ENCODE measurements at places on chromosomes 12 and 14.

GRCh38 chr12:68630598-68630997, 19.9 kb downstream of the RAP1B start:
- DNase-seq: no peak

- DNase-seq: no peak
These were observed 14.1 kb upstream of the LRP1-AS start for GRCh38 chr12:57161491-57161890.

DNA sequence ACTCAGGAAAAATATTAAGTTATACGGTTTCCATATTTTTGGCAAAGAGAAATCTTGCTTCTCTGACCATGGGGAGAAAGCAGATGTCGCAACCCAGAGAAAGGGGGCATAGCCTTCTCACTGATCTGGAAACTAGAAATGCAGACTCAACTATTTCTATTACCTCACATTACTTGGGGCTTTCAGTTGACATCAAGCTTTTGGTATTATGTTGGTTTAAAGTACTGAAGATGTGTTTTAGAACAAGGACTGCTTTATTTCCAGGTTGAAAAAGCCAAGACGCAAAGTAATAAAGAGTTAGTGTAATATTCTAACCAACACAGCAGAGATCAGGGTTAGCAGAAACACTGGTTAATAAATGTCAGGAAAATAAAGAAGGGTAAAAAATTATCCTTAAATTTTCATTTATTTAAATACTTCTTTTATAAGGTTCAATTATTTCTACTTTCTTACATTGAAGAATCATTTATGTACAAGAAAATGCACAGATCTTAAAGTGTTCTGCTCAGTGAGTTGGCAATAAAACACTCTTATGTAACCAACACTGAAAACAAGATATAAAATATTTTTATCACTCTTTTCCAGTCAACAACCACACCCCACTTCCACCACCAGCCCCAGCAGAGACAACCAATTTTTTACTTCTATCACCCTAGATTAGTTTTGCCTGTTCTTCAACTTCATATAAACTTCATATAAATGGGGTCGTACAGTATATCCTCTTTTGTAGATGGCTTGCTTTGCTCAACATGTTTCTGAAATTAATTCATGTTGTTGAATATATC, 26.0 kb downstream of the DCP1B start:
- DNase-seq: no peak

DNA sequence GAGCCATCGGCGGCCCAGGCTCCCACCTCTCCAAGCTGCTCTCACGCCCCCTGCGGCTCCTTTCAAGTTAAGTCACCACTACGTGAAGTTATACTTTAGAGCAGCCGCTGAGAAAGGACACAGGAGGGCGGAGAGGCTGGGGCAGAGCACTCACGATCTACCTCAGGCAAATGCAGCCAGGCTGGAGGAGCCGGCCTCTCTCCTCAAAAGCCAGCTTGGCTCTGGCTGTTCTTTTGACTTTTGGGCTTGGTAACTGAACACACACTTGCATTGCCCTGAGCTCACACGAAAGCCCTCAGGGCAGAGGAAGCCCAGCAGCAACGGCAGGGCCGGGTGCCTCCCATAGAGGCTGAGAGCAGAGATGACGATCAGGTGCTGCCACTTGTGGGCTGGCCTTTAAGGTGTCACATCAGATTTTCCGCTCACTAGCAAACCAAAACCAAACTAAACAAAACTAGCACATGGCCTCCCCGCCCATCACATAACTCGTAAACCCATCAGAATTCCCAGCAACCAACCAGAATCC, 75.2 kb downstream of the PITPNM2 start:
- DNase-seq: no peak

DNA sequence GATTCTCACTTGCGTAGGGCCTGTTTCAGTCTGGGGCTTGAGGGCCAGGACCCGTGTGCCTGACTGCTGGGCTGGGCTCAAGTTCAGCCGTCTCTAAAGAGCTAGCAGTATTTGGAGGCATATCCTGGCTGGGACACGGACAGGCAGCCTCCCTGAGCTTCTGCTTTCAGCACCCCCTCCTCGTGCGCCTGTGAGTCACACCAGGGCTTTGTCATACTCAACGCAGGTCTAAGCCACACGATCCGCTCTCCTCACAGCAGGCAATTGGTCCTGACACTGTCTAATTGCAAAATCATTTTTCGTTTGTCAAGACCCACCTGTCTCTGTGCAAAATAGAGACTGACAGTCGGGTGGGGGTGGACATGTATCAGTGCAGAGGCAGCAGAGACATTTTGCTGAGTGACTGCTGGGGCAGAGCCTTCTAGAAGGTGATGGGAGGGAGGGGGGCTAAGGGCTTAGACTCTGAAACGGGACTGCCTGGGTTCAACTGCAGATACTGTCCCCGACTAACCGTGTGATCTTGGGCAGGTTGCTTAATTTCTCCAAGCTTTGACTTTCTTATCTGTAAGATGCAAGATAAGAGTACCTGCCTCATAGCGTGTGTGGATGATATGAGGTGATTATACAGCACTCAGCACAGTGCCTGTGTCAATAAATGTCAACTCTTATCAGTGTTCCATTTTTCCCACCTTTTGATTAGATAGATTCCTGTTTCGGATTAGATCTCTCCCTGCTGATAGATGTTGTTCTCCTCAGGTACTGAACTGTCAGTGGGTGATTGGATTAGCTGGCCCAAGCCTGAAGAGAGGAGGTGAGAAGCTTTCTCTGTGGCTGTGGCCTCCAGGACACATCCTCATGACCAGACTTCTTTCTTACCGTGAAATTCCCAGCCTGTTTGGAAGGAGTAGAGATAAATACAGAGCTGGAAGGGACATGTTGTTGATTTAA, 53.1 kb downstream of the KCNA1 start:
- no peak for DNase-seq

DNA sequence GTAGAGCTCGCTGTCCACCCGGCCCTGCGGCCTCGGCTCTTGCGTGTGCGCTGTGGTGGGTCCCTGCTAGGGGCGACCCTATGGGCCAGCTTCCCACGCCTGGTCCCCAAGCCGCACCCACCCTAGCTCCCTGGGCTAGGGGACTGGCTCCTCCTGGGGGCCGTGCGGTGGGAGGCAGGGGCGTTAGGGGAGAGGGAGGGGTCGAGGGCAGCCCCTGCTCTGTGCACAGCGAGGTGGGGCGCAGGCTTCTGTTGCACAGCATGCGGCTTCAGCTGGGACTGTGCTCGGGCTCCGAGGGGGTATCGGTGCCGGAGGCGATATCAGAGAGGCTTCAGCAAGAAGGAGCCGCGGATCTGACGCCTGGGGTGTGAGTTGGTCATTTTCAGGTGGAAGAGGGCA, 86.1 kb downstream of the ALG10 start:
- DNase-seq: no peak

DNA sequence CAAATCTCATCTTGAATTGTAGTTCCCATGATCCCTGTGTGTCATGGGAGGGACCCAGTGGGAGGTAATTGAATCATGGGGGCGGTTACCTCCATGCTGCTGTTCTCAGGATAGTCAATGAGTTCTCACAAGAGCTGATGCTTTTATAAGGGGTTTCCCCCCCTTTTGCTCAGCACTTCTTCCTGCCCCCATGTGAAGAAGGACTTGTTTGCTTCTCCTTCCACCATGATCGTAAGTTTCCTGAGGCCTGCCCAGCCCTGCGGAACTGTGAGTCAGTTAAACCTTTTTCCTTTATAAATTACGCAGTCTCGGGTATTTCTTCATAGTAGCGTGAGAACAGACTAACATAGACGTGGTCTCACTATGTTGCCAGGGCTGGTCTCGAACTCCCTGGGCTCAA, 56.1 kb upstream of the EIF5 start:
- no peak for DNase-seq

GRCh38 chr12:24054416-24054815, 104.9 kb upstream of the SOX5 start:
- no peak for DNase-seq

GRCh38 chr12:3432868-3433267, 58.1 kb upstream of the PRMT8 start:
- DNase-seq: no peak

GRCh38 chr14:35254736-35255135, 37.4 kb upstream of the PSMA6 start:
- DNase-seq: no peak

GRCh38 chr12:39272871-39273655, 169.9 kb downstream of the KIF21A start:
- DNase-seq: no peak

DNA sequence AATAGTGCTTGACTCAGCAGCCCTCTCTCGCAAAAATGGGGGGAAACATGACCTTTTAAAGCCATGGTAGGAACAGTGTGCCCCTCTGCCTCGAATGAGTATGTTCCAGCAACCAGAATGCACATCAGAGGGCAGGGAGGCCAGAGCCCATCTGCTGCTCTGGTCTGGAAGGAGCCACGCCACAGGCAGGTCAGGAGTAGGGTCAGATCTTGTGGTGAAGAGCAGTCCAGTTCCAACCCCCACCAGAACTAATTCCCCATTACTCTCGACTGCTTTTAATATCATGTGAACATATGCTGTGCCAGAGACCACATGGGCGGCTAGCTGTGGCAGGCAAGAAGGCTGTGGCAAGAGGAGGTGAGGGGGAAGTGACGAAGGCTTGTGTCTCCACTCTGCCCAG, 34.6 kb upstream of the TMX1 start:
- no peak for DNase-seq

GRCh38 chr12:72546106-72546505, 273.9 kb downstream of the TRHDE start:
- DNase-seq: no peak

DNA sequence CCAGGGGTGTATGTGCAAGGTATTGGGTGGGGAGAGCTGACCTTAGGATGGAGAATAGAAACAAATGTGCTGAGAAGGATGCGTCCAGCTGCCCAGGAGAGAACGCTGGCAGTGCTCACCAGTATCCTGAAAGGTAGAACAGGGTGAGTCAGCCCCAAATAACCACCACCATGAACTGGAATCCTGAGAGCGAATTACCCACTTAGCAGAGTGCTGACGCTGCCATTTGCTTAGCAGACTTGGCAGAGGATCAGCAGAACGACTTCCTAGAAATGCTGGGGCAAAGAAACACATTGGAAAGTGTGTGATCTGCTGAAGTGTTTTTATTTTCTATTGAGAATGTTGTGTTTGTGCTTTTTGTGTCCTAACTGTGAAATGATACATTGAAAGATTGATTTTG, 213.6 kb downstream of the ADGRD1 start:
- DNase-seq: no peak

- DNase-seq: no peak
These were observed 51.6 kb downstream of the SPTB start for GRCh38 chr14:64828071-64828470.

Data from cerebellar nuclear complex (tissue), 1 donor.